ENCODE measurements at places on chromosomes 11 and 22.
A peak's percentile ranks its signal among the peaks of the same experiment; 100 is the strongest.

- no peak for DNase-seq
These were observed at the start of the genes MPST and TST for GRCh38 chr22:37019309-37020191. MPST (plus strand) TSS chr22:37019742; CDS start chr22:37019837, 95 bp downstream. TST (minus strand) TSS chr22:37019447; CDS start chr22:37018732, 715 bp downstream.

DNA sequence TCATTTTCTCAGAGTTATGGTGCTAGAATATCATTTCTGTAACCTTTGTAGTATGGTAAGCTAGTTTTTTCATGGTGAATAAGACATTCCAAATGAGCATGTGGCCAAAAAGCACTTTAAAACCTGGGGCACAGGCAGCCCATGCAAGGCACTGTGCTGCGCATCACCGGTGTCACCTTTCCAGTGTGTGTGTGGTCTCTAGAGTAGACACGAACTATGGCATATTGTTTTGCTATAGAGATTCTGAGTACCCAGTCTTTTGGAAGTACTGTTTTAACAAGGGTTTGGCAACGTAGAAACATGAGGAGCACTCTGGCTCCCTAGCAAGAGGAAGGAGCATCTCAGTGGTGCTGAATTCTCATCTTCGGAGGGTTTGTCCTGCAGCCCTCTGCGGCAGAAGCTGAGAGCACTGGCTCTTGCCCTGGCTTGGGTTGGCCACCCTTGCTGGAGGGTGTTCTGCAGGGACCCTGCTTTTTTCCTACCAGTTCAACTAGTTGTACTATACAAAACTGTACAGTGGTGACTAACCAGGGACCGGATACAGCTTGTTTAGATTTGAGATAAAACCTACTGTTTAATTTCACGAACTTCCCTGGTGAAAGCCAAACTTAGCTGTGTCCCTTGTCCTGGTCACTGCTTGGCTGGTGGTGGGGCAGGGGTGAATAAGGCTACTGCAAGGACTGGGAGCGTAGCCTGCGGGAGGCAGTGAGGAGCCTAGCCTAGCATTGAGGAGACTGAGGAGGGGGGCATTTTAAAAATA lies 135.7 kb downstream of the ATXN10 start:
- no peak for DNase-seq

GRCh38 chr11:63966444-63966843 lies 8.0 kb upstream of the COX8A start:
- no peak for DNase-seq

DNA sequence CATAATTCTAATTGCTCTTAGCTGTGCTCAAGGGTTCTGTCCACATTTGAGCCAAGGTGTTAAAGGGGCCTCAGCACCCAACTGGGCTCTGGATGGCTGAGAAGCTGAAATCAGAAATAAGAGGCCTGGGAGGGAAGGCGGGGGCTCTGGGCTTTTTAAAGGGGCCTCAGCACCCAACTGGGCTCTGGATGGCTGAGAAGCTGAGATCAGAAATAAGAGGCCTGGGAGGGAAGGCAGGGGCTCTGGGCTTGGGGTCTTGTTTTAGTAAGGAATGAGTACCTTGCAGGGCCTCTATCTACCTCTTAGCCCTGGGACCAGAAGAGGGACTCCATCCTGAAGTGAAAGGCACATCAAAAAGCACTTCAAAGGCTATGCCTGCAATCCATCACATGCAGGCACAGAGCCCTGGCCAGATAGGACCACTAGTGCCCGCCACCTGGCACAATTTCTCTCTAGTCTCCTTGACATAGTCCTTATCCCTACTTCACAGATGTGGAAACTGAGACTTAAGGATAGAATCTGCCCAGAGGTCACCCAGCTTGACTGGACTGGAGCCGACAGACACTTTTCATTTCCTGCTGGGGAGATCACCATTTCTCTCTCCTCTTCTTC lies 35.6 kb downstream of the DKK3 start:
- DNase-seq: no peak

DNA sequence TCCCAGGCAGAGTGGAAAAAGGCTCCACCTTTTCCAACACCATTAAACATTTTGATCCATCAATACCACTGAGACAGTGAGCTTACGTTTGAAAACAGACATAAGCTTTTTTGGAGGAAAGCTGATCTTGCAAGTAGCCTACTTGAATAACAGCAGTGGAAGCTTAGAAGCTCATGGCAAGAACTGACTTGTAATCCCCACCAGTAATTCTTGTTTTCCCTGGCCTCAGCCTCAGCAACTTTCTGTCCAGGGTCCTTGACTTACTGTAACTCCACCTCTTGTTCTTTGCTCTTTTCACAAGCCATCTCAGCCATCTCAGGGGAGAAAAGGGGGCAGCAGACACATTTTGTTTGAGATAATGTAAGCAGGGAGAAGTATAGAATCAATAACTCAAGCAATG lies 12.3 kb upstream of the MPZL2 start:
- DNase-seq: no peak

DNA sequence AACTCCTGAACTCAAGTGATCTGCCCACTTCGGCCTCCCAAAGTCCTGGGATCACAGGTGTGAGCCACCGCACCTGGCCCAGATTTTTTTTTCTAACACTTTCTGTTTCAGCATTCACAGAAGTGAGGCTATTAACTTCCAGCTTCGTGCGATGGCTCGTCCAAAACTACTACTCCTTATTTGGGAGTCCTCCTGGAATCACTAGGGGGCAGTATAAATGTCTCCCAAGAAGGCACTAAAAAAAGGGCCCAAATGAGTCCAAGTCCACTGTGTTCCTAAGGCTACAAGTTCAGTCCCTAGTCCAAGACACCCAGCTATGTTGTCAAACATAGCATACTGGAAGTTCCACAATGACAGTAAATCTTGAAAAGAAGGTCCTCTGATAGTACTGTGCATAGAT lies 63.2 kb upstream of the BIRC3 start:
- DNase-seq: no peak

DNA sequence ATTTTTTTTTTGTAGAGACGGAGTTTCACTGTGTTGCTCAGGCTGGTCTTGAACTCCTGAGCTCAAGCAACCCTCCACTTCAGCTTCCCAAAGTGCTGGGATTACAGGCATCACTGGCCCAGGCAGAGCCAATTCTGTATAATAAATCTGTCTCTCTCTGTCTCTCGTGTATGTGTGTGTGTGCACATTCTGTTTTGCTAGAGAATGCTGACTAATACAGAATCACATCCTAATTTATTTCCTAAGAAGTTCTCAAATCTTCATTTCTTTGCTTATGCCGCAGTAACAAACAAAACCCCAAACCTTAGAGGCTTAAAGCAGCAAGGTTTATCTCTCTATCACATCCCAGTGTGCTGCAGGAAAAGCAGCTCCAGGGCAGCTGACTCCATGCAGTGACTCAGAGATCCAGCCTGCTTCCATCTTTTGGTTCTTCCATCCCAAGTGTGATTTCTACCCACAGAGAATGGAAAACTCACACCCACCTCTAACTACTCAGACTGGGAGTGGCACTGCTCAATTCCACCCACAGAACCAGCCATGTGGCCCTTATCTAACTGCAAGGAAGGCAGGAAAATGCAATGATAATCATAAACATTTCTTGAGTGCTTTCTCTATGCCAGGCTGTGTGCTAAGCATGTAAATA lies 35.1 kb upstream of the LRRC10B start:
- DNase-seq: no peak

- peak; percentile 57 for DNase-seq
These were observed 21.8 kb upstream of the RRM1 start for GRCh38 chr11:4072668-4073285.
